ENCODE measurements at places on chromosomes 4 and X.

GRCh38 chr4:114494246-114494803 lies 104.3 kb upstream of the UGT8 start:
- no peaks in the 10 kb centered on the region for H3K4me1 ChIP-seq
- no peaks in the 10 kb centered on the region for H3K36me3 ChIP-seq
- H3K4me3 ChIP-seq = no peak overlapping the region
- no peak overlapping the region for H3K27ac ChIP-seq

DNA sequence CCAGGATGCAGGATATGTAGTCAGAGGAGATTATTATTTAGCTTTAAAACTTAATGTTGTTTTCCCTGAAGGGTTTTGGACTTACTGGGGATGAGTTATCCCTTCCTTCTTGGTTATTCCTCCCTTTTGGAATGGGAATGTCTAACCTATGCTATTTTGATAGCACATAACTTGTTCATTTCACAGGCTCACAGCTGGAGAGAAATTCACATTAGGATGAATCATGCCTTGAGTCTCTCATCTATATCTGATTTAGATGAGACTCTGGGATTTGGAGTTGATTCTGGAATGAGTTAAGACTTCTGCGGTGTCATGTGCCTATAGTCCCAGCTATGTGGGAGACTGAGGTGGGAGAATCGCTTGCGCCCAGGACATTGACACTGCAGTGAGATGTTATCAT lies 81.1 kb downstream of the ATP11C start:
- H3K4me3 ChIP-seq = no peak overlapping the region
- no peak for DNase-seq
- H3K4me1 ChIP-seq = no peaks in the 10 kb centered on the region
- H3K27me3 ChIP-seq = no peaks in the 10 kb centered on the region
- peak overlapping the region; percentile 85 for H3K27ac ChIP-seq

GRCh38 chr4:90982813-90983212 lies 855.6 kb downstream of the CCSER1 start:
- no peak overlapping the region for H3K4me3 ChIP-seq
- DNase-seq = no peak
- H3K27me3 ChIP-seq = no peaks in the 10 kb centered on the region
- H3K4me1 ChIP-seq = no peaks in the 10 kb centered on the region
- H3K36me3 ChIP-seq = no peaks in the 10 kb centered on the region

DNA sequence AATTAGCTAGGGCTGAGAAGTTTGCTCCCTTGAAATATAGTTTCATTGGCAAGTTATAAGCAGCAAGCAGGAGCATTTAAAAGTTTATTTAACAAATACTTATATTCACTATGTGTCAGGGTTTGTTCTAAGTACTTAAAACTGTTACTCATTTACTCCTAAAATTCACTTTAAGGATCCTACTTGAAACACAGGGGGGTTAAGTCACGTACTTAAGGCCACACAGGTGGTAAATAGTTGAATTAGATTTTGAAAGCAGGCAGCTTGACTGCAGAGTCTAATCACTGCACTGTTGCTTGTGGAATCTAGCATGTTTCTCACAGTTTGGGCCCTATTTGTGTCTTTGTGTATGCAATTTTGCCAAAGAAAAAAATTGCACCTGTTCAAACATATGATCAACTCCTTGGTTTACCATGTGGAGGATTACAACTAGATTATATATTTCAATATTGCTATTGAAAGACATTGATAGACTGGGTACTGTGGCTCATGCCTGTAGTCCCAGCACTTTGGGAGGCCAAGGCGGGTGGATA lies 7.6 kb downstream of the SGMS2 start:
- DNase-seq = no peak
- H3K4me3 ChIP-seq = no peak overlapping the region
- H3K27me3 ChIP-seq = no peaks in the 10 kb centered on the region
- H3K36me3 ChIP-seq = no peaks in the 10 kb centered on the region
- H3K27ac ChIP-seq = no peak overlapping the region
- H3K4me1 ChIP-seq = no peaks in the 10 kb centered on the region

GRCh38 chr4:56255820-56256219 lies 131.5 kb downstream of the AASDH start:
- no peaks in the 10 kb centered on the region for H3K36me3 ChIP-seq
- no peak overlapping the region for H3K27ac ChIP-seq
- no peak for DNase-seq
- H3K4me3 ChIP-seq = no peak overlapping the region
- no peaks in the 10 kb centered on the region for H3K27me3 ChIP-seq
- peaks cover 13% of the 10 kb centered on the region for H3K4me1 ChIP-seq

GRCh38 chr4:85826060-85826678 lies 351.2 kb downstream of the ARHGAP24 start:
- H3K4me1 ChIP-seq = peaks cover 19% of the 10 kb centered on the region
- no peak overlapping the region for H3K4me3 ChIP-seq
- H3K27ac ChIP-seq = peak overlapping the region; percentile 20
- H3K36me3 ChIP-seq = no peaks in the 10 kb centered on the region
- H3K27me3 ChIP-seq = no peaks in the 10 kb centered on the region
- DNase-seq = peak; percentile 8
